ENCODE measurements at places on chromosomes 5 and 9.

DNA sequence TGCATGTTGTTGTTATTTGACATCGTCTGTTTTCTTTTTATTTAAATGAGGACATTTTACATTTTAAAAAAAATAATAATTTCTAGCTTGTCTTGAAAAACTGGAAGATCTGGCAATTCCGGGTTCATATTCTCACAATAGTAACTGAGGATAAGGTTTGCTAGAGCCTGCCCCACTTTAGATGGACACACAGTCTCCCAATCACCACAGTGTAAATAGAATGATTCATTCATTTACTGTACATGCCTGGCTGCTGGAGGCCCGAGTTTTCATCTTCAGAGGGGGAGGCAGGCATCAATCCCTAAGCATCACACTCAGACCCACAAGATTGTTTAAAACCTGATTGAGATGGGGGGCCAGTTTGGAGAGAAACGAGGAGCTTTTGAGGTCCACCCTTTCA is 2039.7 kb upstream of the WWC1 start:
- no peak for DNase-seq

DNA sequence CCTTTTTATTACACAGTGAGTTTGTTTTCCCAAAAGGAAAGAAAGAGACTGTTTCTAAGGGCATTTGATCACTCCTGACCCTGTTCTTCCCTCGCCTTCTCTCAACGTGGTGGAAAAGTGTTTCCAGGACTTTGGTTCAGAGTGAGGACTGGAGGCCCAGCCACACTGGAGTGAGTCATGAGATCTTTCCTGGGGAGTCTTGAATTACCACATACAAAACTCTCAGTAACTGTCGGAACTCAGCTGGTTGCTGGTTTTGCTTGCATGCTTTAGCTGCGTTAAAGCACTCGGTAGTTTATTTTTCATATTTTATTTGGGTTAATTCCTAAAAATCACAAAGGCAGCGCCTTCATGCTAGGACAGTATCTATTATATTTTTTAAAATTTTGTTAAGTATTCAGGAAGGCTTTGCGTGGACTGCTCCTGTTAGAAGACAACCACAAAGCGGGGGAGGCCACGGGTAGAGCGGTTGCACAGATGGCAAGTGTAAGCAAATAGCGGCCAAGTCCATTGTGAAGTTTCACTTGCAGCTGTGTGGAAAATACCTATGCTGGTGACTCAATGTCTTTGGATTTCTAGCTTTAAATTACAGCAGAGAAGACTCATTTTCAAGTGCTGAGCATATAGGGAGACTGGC is 77.7 kb downstream of the ARSB start:
- no peak for DNase-seq

DNA sequence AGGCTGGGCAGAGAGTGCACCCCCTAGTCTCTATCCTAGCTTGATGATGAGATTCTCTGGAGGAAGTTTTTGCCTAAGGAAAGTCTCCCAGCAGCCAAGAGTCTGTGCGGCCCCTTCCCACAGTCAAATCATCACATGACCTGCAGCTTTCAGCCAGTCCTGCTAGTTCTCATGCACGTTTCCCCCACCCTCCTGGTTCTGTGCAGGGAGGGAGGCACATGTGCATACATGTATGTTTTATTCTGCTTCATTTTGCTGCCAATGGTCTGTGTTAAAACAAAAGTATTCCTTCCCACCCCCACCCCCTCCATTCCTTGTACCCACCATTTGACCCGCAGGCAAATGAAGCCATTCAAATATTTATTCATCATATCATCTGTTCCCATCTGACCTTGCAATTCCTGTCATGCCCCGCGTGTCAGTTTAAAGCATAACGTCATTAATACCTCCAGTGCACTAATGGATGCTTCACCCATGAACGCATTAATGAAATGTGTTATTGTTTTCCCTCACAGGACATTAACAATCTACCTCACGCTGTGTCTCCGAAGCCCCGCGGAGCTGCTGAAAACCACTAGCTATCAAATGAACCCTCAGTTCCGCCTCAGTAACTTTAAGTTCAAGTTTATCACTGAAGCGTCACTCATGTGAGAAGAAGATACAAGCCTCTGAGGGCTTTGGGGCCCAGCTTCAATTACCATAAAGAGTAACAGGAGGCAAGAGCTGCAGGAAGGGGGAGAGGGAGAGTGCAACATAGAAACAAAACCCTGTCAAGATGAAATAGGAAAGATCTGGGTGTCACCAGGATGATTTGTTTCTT is 139.6 kb downstream of the RASEF start:
- no peak for DNase-seq

DNA sequence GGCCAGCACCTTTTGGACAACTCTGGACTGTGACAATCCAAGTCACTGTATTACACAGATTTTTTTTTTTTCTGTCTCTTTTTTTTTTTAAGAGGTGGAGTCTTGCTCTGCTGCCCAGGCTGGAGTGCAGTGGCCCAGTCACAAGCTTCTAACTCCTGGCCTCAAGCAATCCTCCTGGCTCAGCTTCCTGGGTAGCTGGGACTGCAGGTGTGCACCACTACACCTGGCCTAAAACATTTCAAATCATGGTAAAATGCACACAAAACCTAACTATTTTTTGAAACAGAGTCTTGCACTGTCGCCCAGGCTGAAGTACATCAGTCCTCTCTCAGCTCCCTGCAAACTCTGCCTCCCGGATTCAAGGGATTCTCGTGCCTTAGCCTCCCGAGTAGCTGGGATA is 7.2 kb upstream of the N4BP3 start:
- no peak for DNase-seq

DNA sequence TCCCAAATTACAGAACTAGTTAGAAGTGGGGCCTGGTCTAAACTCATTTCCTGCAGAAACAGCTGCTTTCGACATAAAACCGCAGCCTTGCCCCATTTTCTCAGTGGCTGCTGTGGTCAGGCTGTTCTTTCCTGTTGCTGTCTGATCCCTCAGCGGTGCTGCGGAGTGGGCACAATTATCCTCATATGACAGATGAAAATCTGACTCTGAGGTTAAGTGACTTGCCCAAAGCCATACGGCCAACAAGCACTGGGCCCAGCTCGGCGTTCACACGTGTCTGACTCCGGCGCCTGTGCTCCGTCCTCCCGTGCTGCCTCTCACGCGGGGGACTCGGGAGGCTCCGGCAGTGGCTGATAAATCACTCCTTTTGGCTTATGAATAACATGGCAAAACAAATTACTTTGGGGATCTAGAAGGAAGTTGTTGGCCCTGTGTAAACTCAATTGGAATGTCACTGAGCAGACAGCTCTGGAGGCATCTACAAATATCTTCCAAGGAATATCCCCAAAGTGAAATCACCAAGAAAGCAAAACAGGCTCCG is 142.6 kb upstream of the LMX1B start:
- no peak for DNase-seq

- DNase-seq = peak; percentile 43
Observed at GRCh38 chr9:94139672-94140417, 55.6 kb downstream of the PTPDC1 start.

- DNase-seq = no peak
Observed at GRCh38 chr5:170419643-170420042, 30.5 kb upstream of the KCNMB1 start.

- no peak for DNase-seq
Observed at GRCh38 chr9:124762633-124763032, 8.5 kb downstream of the NR6A1 start.

DNA sequence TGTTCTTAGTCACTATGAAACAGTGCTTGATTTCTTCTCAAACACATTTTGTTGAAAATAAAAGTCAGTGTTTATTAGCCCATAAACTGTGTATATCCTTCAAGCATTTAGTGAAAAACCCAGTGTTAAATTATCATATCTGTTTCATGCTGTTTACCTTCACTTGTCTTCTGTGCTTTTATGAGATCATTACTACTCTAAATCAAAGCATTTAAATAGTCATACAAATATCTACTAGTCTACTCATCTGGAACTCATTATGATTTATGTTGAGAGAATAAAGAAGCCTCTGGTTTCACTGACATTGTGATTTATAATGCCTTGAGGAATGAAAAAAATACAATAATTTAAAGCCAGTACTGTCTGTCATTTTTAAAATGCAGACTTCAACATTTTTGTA is 366.5 kb downstream of the SLCO4C1 start:
- DNase-seq = no peak

GRCh38 chr5:51225789-51226742 is 157.2 kb upstream of the ISL1 start:
- DNase-seq = no peak

DNA sequence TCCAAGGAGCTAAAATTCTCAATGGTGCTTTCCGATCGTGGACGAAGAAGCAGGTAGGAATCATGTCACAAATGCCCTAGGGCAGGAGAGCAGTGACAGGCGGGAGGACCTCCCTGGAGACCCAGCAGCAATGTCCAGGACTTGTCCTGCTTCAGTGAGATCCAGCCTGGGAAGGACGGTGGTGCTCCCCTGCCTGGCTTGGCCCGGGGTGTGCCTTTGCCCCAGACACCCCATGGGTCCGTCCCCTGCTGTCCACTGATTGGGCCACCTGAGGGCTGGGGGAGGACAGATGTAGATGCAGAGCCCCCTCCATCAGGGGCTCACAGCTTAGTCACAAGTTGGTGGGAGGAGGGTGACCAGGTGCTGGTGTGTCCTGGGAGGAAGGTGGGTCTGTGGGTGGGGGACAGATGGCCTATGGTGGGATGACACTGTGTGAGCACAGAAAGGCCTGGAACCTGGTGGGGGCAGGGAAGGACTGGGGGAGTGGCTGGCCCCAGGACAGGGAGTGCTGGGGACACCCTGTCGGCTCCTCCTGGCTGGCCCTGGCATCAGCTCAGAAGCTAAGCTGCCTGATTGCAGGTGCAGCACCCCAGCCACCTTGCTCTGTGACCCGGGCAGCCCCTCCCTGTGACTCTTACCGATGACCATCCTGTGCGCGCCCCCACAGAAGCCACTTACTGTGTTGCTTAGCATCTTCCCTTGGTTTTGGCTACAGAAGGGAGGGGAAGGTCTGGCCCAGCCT is 82.0 kb downstream of the PHF2 start:
- DNase-seq = no peak

- DNase-seq = no peak
Observed at GRCh38 chr9:98217255-98217654, 24.8 kb upstream of the CORO2A start.

DNA sequence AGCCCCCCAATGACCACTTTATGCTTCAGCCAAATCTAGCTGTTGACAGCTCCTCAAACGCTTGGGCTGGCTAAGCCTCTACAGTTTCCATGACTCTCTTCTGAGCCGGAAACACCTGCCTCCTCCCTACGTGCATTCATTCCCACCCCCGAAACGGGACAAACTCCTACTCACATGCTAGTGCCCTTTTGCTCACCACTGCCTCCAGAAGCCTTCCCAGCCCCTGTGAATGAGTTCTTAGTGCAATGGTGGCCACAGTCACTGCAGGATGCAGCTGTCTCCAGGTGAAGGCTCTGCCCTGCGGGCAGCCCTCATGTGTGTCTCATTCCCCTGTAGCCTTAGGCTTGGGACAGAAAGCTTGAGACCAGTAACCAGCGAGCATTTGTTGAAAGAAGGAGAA is 68.8 kb upstream of the DAB2IP start:
- DNase-seq = no peak

DNA sequence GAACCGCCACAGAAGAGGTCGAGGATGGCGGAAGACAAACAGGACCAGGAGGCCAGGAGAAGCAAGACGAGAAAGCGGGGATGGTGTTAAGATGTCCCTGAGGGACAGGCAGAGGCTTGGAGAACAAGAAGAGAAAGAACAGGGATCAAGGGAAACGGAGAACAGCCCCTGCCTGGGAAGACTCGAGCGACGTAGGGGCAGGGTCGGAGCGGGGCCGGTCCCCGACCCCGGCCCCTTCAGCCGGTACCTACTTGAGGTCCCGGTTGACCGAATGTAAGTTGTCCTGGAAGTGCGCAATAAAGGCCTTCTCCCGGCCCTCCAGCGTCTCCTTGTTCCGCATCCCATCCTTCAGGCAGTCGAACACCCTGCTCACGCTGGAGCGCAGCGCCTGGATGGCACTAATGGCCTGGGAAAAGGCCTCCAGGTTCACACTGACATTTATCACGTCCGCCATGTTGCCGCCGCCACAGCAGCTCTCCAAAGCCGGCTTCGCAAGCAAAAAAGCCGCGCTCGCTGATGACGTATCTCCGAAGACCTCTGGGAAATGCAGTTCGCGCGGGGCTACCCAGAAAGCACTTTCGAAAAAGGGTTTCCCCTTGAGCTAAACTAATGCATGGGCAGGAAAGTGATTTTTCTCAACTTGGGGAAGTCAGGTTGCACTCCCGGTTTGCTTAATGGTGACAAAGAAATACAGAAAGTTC is at the start of gene MED27:
Gene MED27 (minus strand): TSS at position 477 of the 701 bp plus-strand sequence. CDS start 23 bp downstream, at position 454.
- peak; percentile 65 for DNase-seq

DNA sequence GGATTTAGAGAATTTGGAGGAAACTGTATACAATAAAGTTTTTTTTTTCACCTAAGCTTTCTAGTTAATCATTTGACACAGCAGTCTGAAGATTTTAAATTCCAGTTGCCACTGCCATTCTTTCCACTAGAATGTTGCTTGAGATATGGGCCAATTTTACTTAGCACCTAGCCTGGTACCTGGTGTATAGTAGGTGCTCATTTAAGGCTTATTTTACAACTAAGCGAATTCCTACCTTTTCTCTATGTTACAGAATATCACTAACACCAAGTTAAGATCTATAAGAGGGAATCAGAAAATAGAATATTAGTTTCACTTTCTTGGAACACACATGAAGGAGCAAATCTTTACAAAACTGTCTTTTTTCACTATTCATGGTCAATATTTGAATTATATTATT is 3.2 kb upstream of the DDX4 start:
- DNase-seq = no peak

DNA sequence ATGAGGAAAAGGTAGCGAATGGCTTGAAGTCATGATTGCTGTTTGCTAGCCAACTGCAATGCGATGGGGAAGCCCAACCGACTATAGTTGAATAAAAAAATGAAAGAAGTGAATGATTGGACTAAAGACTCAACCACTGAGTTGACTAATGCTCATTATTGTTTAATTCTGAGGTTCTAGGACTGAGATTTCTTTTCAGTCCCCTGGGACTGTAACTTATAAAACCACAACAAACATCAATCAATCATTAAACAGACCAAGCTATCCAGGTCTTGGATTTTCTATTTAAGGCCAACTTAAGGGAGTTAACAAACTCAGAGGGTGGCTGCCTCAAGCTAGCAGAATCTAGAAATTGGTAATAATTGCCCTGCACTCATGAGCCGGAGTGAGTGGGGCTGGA is 154.2 kb downstream of the DOCK2 start:
- DNase-seq = no peak

- DNase-seq = no peak
Observed at GRCh38 chr5:171633776-171634470, 151.7 kb upstream of the SMIM23 start.

DNA sequence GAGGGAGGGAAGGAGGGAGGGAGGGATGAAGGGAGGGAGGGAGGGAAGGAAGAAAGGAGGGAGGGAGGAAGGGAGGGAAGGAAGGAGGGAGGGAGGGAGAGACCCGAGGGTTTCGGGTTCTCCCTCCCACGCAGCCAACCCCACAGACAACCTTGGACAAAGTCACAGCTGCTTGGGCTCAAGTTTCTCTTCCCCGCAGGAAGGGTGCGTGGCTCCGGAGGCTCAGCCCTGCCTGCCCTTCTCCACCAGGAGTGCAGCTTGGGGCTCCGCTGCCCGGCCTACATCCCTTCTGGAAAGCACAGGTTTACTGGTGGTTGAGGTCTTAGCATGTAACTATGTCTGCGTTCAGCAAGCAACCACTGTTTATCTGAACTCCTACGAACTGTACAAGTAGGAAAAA is 15.0 kb downstream of the SLC12A7 start:
- DNase-seq = no peak

GRCh38 chr9:129567842-129568559 is 52.9 kb downstream of the C9orf50 start:
- DNase-seq = peak; percentile 67
